RCC 7860 (cell line): ENCODE measurements at places on chromosomes 2 and 18.

GRCh38 chr18:58557008-58557435, 71.9 kb downstream of the ALPK2 start:
- no peak for DNase-seq

GRCh38 chr2:17190527-17190926, 327.7 kb downstream of the RAD51AP2 start:
- no peak for DNase-seq

- DNase-seq, result no peak
These were observed 108.0 kb downstream of the USP34 start for GRCh38 chr2:61362873-61363272.

DNA sequence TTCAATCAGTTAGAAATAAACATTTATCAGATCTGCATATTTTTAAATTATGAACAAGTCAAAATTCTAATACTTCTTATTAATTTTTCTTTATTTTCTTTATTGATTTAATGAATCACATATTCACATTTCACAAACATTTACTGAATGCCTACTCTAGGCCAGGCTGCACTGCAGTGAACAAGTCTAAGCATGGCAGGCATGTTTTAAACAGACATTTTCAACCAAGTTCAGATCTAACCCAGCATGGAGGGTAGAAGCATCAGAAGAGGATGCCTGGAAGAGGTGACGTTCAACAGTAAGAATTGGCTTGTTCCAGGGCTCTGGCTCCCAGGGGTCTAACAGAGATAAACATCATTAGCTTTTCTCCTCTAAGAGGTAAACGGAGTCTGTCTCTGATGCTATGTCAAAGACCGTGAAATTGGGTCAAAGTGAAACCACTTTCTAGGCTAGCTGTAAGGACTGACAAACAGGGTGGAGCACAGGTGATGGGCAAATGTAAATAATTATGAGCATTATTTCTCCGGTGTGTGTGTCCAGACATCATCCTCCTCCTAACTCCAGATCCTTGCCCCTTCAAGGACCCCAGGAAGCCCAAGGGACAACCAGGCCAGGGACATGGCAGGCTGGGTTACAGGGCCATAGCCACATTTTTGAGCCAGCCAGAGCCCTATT, 50.6 kb downstream of the UNC50 start:
- DNase-seq, result no peak

DNA sequence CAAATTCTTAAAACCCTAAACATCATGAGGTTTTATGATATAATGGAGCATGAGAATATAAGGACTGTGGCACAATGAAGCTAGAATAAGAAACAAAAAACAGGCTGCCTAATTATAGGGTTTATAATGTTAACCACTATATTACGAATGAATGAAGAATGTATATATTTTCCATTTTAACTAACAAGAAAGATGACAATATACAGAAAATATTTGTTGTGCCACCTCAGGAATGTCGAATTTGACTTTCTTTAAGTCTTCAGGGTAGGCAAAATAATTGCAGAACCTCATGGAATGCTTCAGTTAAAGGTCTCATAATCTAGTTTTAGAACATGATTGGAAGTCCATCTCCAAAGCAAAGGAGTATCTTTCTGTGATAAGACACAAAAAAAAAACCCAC, 282.9 kb upstream of the SLC8A1 start:
- DNase-seq, result peak; percentile 33

GRCh38 chr2:7950035-7950612, 731.7 kb upstream of the ID2 start:
- DNase-seq, result no peak

DNA sequence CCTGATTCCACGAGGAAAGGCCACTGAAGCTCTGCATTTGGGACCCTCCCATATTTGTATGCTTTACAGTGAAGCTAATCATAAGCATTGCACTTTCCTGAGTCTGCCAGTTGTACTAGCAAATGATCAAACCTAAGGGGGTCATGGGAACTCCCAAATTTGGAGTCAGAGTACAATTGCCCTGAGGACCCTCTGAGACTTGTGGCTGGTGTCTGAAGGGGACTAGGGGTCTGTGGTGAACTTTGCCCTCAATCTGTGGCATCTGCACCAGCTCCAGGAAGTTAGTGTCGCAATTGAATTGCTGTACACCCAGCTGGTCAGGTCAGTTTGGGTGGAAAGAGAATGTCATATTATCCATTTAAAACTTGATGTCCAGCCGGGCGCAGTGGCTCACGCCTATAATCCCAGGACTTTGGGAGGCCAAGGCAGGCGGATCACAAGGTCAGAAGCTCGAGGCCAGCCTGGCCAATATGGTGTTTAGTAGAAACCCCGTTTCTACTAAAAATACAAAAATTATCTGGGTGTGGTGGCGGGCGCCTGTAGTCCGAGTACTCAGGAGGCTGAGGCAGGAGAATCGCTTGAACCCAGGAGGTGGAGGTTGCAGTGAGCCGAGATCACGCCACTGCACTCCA, 18.1 kb downstream of the SOWAHC start:
- DNase-seq, result no peak

DNA sequence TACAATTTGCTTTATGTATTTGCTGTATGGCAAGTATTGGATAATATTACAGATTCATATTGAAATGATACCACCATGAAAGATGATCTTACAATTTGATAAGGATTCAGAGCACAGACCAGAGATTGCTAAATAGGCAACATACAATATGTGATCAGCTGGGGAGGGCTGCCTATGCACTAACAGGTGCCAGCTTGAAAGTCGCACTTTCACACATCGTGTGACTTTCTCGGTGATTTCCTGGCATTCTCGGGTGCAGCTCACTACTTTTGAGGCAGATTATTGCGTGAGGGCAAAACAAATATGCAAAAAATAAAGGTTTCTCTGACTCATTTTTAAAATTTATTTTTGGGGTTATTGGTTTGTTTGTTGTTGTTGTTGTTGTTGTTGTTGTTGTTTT, 36.0 kb downstream of the RBMS1 start:
- DNase-seq, result no peak

DNA sequence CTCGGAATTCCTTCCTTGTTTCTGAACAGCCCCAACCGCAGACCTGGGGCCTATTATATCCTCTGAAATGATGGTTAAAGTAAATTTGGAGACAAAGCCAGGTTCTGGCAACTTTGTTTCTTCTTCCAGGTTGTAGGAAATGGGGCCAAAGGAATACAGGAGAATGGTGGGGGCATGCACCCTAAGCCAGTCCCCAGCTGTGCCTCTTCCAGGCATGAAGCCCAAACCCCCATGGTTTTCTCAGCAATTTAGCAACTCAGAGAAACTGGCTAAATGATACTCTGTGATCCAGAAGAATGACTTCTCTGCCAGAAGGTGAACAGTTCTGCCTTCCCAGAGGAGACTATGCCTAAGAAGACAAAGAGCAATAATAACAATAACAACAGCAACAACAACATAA, 635.0 kb upstream of the FANCL start:
- no peak for DNase-seq

GRCh38 chr18:9647496-9648323, 33.4 kb upstream of the PPP4R1 start:
- peak; percentile 12 for DNase-seq

DNA sequence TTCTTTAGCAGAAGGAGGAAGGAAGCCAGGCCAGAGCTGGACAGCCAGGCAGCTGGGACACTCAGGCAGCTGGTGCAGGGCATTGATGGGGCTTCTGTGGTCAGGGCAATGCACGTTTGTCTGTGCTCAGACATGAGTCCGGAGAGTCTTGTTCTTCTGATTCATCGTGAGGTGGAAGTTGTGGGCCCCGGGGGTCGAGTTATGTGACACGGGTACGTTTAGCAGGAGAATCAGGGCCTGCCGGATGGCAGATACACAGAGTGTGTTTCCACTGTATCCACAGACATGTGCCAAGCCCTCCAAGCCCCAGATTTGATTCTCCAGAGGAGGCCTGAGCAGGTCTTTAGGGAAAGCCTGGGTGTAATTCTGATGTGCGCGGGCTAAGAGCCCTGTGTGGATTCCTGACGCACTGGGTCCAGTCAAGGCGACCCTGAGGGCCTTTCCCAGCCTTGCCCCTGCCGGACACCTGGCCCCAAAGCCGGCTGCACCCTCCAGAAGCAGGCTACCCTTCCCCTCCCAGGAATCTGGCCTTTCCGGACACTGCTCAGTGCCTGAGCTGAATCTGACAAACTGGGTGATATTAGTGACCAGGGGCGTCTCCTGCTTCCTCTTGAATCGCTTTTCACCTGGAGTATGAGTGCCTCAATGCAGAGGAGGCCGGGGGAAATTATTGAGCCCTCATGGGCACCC, 10.1 kb downstream of the ARHGEF4 start:
- DNase-seq, result peak; percentile 16

DNA sequence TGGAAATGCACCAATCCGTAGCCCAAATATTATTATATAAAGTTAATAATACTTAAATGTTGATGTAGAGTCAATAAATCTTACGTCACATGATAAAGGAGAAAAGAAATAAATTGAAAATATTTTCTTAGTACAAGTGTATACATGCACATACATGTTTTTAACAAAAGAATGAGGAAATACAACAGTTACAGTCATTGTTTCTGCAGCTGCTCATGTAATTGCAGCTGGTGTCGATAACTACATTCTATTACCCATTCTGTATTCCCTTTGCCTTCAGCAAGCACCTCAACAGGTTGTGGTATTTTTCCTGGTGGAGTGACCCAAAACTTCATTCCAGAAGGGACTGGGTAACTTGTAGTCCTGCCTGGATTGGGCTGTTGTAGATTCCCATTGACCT, 377.8 kb upstream of the FSIP2 start:
- DNase-seq, result no peak

GRCh38 chr18:78352910-78353309, 626.7 kb upstream of the SALL3 start:
- no peak for DNase-seq

GRCh38 chr2:60806595-60806987, 50.5 kb downstream of the PAPOLG start:
- no peak for DNase-seq

- no peak for DNase-seq
These were observed 92.3 kb upstream of the TANK start for GRCh38 chr2:161067846-161068350.

DNA sequence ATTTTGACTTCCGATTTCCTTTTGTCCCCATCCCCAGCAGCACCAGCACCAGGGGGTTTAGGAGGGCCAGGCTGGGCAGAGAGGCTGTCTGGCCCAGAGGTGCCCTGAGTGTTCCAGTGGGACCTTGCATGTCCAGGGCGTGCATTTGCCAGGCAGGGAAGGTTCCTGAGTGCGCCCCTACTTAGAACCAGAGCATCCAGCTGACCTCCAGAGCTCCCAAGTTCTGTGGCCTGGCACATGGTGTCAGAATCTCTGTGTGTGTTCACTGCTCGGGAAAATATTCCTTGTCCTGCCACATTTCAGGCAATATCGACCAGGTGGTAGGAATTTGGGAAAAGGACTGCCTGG, 5.5 kb downstream of the SIX3 start:
- DNase-seq, result no peak

GRCh38 chr18:12841070-12841469, 43.0 kb downstream of the PTPN2 start:
- no peak for DNase-seq

- no peak for DNase-seq
These were observed at the start of gene NEUROD1 for GRCh38 chr2:181680055-181680936. Gene NEUROD1, minus strand, starts transcription at chr2:181680517. Its CDS starts 1,657 bp downstream, at chr2:181678860.

- DNase-seq, result no peak
These were observed 585.0 kb downstream of the BCL11A start for GRCh38 chr2:59968441-59968840.

DNA sequence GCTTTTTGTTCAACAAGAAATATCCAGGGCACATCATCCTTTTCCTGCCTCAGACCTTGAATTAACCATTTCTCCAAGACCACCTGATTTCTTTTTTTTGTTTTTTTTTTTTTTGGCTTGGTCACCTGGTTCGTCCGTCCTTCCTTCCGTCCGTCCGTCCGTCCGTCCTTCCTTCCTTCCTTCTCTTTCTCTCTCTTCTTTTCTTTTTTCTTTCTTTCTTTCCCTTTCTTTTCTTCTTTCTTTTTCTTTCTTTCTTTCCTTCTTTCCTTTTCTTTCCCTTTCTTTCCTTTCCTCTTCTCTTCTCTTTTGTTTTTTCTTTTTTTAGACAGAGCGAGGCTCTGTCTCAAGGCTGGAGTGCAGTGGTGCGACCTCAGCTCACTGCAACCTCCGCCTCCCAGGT, 80.7 kb downstream of the TET3 start:
- no peak for DNase-seq

GRCh38 chr18:38256366-38256765, 690.8 kb upstream of the CELF4 start:
- peak; percentile 75 for DNase-seq

- DNase-seq, result no peak
These were observed 79.6 kb downstream of the MSTN start for GRCh38 chr2:189982780-189983394.

- DNase-seq, result no peak
These were observed 775.5 kb downstream of the RNF144A start for GRCh38 chr2:7692657-7693161.

DNA sequence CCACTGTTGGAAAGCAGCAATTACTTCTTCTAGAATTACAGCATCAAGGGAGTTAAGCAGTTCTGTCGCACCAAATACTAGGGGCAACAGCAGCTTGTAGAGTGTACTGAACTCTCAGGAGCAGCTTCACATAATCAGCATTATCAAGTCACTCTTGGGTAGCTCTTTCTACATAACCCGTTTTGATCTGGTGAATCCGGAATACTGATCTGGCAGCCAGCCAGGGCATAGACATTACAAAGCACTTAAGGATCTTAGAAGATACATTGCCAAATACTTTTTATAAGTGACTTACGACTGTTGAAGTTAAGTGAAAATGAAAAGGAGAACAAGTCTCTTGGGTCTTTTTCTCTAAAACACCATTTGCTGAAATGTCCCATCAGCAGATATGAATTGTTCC, 73.2 kb upstream of the NETO1 start:
- no peak for DNase-seq

DNA sequence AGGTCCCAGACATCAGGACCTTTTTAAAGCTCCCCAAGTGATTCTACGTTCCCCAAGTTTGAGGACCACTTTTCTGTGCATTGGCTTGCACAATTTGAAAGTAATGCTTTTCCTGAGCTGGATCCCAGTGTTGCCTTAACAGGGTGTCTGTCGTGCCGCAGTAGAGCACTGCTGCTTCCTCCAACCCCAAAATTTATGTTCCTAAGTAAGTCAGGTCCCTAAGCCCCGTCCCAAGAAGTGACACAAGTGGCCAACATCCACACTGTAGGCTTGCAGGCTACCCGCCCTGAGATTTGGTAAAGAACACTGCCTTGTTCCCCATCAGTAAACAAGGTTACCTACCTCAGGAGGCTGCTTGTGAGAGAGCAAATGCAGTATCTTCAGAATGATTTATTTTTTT, 2.0 kb downstream of the SFT2D3 start:
- DNase-seq, result no peak
